Stimulated activated CD4-positive, alpha-beta T cell treated with anti-CD3 and anti-CD28 coated beads, Interleukin-2, amount 100 ng/mL, for 4 hours (primary cell): ENCODE measurements at places on chromosomes 5 and 9.

- no peak for DNase-seq
These were observed 83.0 kb upstream of the SLC1A3 start for GRCh38 chr5:36523450-36523849.

- DNase-seq = peak; percentile 65
These were observed 75.5 kb downstream of the SEMA4D start for GRCh38 chr9:89422151-89422975.

DNA sequence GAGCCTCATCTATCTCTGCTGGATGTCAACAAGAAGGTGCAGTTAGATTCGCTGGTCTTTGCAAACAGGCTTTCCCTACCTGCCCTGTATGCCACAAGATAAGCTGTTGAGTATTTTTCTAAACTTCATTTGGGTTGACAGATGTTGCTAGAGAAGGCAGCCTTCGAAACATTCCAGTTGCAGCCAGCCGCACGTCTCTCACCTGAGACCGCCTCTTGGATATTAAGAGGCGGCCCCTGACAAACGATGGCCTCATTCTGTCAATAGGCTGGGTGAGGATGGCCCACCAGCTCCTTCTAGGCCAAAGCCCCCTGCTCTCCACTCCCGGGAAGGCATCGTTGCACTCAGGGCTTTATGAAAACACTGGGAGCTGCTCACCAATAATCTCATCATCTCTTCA is 181.6 kb downstream of the DAB2IP start:
- no peak for DNase-seq

- no peak for DNase-seq
These were observed 235.2 kb downstream of the NR3C1 start for GRCh38 chr5:143168171-143168741.

DNA sequence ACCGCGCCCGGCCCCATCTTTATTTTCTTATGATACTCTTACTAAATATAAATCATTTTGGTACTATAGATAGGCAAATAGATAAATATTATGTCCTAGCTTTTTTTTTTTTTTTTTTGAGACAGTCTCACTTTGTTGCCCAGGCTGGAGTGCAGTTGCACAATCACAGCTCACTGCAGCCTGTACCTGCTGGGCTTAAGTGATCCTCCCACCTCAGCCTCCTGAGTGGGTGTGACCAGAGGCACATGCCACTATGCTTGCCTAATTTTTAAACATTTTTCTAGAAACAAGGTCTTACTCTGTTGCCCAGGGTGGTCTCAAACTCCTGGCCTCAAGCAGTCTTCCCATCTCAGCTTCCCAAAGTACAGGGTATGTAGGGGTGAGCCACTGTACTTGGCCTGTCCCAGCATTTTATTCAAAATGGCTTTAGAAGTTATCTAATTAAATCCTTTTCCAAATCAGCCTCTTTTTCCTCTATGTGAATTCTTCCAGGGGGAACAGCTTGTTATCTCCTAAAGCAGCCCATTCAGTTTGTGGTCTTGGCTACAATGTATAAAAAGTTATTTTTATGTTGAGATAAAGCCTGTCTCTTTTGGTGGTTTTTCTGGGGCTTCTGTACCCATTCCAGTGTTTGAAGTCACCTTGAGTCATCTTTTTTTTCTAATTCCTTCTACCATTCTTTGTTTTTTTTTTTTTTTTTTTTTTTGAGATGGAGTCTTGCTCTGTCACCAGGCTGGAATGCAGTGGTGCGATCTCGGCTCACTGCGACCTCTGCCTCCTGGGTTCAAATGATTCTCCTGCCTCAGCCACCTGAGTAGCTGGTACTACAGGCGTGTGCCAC is 12.1 kb downstream of the MELK start:
- no peak for DNase-seq

DNA sequence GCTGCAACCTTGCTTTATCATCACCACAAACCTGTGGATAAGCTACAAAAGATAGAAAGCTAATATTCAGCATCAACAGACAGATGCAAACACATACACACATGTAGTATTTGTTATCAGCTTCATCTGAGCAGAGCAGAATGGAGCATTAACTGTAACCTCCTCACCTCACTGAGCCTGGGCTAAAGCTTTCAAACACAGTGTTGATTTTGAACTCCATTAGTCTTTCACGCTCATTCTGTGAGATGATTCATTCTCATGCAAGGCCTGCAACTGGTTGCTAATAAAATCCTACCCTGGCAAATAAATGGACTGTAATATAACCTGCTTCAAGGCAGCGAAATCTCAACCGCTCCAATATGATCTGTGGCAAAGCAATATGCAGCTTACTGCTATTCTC is 1360.6 kb upstream of the ACO1 start:
- DNase-seq = no peak

DNA sequence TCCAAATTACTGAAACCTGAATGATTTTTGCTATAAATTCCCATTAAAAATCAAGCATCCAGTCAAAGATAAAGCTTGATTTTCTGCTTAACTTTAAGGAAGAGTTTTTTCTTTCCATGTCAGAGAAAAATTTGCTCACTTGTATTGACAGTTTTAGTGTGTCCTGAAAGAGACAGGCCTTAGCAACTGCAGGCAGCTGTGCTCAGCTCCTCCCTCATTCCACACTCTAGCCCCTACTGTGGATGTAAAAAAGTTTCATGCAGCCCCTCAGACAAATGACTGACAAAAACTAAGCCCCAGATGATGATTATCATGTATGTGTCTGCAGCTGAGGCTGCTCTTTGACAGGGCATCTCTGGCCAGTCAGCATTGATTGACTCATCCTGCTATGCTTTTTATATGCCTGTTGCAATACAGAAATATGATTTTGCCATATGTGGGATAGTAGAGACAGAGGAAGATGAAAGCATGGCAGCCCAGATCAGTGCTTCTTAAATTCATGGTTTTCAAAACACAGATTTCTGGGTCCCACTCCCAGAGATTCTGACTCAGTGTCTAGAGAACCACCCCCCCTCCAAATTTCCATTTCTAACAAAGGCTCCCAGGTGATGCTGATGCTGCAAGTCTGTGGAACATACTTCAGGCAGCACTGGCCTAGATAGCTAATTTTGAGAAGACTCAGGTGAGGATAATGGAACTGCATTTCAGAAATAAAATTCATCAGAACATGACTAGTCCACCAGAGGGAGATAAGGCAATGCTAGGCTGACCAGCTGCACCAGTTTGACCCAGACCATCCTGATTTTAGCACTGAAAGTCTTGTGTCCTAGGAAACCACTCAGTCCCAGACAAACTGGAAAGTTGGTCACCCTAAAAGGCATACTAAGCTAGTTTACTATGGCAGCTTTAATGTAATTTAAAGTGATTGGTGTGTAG is 298.7 kb upstream of the KCNN2 start:
- DNase-seq = no peak

DNA sequence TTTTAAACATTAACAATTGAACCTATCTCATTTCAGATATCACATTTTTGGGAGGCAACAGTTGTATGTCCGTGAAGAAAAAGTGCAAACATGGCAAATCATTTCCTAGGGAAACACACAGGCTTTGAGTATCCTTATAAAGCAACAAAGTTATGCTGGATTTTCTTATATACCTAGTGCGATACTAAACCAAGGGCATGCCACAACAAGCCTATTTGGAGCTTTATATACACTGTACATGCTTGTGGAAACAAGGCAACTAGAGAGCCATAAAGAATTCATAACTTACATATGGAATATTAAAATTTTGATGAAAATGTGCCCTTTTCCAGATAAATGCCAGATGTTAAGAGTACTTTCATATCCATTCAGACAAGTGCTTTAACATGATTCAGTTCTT is 191.4 kb downstream of the DCP2 start:
- DNase-seq = no peak

DNA sequence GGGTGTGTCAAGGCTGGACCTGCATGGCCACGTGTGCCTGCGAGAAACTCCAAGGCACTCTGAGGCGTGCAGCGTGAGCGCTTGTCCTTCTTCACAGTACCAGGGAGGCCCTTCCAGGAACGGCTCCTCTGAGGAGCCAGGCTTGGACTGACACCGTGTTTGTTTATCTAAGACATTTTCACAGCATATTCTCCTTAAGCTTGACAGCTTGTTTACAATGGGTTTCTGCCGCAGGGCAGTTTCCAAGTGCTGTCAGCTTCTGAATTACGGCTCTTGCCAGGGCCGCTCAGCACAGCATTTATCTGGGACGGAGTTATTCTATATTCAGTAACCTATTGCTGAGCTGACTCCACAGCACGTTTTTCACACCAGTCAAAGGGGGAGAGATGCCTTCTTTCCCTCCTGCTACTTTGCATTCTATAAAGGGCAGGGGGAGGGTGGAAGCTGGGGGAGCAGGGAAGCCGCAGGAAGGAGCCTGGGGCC is 98.4 kb downstream of the LMNB1 start:
- DNase-seq = no peak

GRCh38 chr5:95081500-95081960 is 203.4 kb downstream of the MCTP1 start:
- no peak for DNase-seq

DNA sequence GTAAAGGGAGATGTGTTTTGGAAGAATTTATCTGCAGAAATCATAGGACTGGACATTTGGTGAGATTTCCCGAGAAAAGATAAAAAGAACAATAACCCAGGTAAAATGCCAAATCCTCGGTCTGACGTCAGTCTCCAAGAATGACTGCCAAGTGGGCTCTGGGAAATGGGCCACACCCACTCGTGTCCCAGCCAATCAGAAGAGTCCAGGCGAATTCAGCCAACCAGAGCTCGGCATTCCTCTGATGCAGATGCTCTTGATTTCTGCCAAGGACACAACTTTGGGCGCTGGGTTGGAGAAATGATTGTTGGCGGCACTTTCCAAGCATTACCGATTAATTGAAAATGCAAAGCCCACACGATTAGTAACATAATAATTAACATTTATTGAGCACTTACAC is 73.3 kb downstream of the FGF18 start:
- no peak for DNase-seq

- no peak for DNase-seq
These were observed 192.6 kb upstream of the RASA1 start for GRCh38 chr5:87074934-87075541.

DNA sequence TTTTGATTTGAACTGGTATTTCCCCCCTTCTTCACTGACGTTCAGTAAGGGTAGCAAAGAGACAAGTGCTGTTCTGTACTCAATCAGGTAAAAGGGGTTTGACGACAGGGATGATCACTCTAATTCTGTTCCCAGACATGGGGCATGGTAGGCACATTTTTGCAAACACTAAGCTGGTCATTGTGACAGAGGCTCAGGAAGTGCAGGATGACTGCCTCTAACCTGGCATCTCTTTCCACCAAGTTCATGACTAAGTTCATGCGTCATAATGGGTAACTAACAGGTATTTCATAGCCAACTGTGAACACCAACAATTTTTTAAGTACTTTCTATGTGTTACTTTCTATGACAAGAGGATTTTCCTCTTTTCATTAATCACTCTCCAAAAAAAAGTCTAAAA is 166.5 kb downstream of the MAPKAP1 start:
- DNase-seq = no peak

GRCh38 chr5:151150471-151151262 is 6.9 kb downstream of the ANXA6 start:
- DNase-seq = peak; percentile 47

GRCh38 chr5:167555565-167556166 is 735.8 kb upstream of the WWC1 start:
- DNase-seq = no peak

- DNase-seq = no peak
These were observed 26.2 kb downstream of the RAD23B start for GRCh38 chr9:107309271-107309670.

- no peak for DNase-seq
These were observed 172.2 kb upstream of the GRAMD2B start for GRCh38 chr5:126251024-126251423.

DNA sequence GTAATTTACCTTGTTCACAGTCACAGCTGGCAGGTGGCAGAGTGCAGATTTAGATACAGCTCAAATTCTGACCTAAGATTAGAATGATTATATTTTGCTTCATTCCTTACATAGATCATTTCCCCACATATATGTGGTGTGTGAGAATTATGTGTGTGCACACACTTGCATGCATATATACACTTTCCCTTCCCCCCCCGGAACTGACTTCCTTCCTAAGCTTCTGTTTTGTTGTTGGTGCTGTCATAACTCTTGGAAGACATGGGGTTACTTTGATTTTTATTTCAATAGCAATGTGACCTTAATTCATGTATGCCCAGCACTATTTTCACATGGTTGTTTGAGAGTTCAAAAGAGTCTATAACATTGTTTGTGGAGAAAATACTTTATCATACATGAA is 112.8 kb downstream of the CMYA5 start:
- no peak for DNase-seq

DNA sequence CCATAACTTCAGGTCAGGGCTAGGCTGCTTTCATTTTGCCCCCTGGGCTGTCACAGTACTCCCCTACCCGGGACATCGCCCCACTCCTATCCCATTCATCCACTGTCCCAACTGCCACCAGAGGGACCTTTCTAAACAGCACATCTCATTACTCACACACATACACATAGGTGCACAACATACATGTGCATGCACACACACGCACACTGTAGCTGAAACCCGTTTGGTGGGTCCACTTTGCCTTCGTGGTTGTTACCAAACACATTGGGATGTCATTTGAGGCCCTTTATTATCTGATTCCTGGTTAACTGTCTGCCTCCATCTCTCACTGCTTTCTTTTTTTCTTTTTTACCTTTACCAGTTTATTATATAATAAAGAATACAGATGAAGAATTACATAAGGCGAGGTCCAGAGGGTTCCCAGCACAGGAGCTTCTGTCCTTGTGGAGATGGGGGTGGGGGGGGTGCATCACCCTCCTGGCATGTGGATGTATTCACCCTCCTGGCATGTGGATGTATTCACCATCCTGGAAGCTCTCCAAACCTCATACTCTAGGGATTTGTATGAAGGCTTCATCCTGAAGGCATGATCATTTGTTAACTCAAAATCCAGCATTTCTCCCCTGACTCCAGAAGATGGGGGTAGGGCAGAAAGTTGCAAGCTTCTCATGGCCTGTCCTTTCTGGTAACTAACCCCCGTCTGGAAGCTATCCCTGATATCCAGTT is 186.0 kb downstream of the GOLPH3 start:
- no peak for DNase-seq

GRCh38 chr5:135538261-135538660 is 2.5 kb upstream of the NEUROG1 start:
- no peak for DNase-seq

DNA sequence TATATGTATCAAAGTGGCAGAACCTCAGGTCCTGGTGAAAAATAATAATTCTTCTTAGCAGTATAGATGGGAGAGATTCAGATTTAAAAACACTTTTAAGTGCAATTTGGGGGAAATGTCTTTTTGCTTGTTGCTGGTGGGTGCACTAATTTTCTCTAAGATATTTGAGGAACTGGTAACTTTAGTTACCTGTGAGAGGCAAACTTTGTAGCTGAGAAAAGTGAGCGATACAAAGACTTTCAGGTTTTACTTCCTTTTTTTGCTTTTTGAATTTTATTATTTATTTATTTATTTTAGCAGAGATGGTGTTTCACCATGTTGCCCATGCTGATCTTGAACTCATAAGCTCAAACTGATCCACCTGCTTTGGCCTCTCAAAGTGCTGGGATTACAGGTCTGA is 303.1 kb upstream of the PTGER4 start:
- DNase-seq = no peak
